Stimulated activated CD4-positive, alpha-beta T cell treated with anti-CD3 and anti-CD28 coated beads, Interleukin-12 subunit alpha, Interleukin-12 subunit beta, amount 100 ng/mL, for 48 hours (primary cell): ENCODE measurements at places on chromosomes 11 and 22.

GRCh38 chr11:8838248-8838647 is 72.7 kb upstream of the AKIP1 start:
- no peak for DNase-seq

GRCh38 chr11:90465553-90465952 is 242.7 kb upstream of the CHORDC1 start:
- DNase-seq = no peak

DNA sequence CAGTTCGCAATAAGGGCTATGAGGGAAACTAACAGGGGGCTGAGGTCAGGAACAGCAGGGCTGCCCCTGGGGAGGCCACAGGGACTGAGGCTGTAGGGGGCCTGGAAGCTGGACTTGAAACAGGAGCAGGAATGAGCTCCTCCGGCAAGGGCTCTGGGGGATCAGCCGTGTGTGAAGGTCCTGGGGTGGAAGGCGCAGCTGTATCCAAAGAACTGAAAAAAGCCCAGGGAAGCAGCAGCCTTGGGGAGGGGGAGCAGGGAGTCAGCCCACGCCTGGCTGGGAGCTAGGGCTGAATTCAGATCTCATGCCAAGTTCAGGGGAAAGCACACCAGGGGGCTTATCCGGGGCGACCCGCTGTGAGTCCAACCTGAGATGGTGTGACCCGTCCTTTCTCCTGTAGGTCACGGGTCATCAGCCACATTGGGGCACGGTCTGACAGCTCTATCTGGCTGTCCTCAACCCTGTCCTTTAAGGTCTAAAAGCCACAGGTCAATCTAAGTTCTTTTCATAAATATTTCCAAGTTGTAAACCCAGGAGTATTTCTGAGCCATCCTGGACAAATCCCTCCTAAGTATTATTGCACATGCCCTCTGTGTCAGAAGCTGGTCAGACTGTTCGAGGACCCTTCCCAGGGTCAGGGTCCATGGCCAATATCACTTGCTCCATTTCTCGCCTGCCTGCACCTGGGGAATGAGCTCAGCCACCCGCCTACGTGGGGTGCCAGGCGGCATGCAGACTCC is 18.0 kb downstream of the TP53AIP1 start:
- no peak for DNase-seq

GRCh38 chr11:12817681-12818332 is 143.6 kb downstream of the TEAD1 start:
- DNase-seq = no peak

DNA sequence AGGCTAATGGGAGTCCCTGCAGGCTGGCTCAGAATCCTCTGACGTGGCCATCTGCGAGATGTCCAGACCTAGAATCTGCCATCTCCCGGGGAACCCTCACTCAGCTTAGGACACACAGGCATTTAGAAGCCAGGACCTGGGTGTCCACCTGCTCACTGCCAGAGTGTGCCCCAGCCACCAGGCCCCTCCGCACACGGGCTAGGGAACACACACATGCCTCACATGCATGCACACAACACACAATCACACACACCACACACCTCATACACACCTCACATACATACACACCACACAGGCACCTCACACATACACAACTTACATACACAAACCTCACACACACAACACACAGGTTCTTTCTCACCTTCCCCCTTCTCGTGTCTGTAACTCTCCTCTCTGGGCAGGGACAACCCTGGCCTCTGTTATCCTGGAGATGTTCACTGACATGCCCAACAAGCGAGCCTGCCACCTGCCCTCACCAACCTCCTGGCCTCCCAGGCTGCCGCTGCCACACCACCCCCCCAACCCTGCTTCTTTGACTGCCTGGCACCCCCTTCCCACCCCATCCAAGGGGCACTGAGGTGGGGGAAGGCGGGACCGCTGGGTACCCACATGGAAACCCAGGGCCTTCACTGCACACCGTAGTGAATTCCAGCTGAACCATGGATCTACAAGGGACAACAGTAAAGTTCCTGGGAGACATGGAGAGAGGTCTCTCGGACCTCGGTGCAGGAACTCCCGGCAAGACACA is 38.1 kb downstream of the GNB1L start:
- no peak for DNase-seq

- DNase-seq = no peak
Measured at GRCh38 chr22:19772422-19772672, 11.8 kb downstream of the TBX1 start.

- no peak for DNase-seq
Measured at GRCh38 chr11:59206635-59207034, 6.1 kb downstream of the MPEG1 start.

- no peak for DNase-seq
Measured at GRCh38 chr11:7509966-7510365, 3.8 kb upstream of the PPFIBP2 start.

GRCh38 chr11:93517611-93518010 is 25.6 kb downstream of the SMCO4 start:
- DNase-seq = no peak

DNA sequence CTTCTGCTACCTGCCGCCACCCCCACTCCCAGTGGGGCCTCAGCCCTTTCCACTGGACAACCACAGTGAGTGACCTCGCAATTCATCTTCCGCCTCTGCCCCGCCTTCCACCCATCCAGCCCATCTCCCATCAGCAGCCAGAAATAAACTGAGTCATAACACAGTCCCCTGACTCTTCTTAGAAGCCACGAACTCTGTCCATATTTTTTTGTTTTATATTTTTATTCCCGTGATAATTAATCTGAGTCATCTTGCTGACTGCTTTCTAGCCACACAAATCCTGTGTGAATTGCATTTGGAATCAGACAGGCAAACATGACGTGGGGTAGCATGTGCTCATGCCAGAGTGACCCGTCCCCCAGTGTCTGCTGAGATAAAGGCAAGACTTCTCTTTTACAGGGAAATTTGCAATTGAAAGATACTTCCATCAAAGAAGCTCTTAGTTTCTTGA is 7.0 kb downstream of the FADD start:
- DNase-seq = no peak

- peak; percentile 82 for DNase-seq
Measured at GRCh38 chr11:118610773-118611432, 3.5 kb downstream of the PHLDB1 start.

DNA sequence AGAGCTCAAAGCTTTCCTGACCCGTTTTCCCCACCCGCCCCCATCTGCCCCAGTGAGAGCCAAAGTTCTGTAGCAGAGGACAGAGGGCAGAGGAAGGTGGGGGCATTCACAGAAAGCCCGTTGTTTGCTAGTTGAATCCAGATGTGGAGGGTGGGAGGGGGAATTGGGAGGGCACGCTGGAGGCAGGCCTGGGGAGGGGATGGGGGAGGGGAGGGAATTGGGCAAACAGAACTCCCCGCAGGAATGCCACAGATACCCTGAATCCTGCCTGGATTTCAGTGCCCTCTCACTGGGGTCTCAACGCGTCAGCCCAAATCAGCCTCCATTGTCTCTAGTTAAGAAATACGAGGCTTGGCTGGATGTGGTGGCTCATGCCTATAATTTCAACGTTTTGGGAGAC is 12.9 kb upstream of the OAF start:
- no peak for DNase-seq

GRCh38 chr22:37244114-37244921 is at the start of gene RAC2:
TSS of gene RAC2 (minus strand) at chr22:37244269. CDS start at chr22:37244148, 121 bp downstream.
- peak; percentile 85 for DNase-seq

DNA sequence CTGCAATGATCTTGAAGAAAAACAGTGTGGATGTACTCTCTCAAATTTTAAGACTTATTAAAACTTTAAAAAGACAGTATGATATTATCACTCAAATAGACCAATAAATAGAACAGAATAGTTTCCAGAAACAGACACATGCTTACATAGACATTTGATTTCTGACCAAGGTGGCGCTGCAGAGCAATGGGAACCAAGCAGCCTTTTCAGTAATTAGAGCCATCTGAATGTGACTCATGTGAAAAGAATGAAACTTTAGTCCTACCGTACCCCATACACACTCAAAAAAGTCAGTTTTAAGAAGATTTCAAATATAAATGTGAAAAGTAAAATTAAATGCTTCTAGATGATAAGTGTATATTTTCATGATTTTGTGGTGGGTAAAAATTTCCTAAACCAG is 74.2 kb upstream of the MS4A8 start:
- no peak for DNase-seq

DNA sequence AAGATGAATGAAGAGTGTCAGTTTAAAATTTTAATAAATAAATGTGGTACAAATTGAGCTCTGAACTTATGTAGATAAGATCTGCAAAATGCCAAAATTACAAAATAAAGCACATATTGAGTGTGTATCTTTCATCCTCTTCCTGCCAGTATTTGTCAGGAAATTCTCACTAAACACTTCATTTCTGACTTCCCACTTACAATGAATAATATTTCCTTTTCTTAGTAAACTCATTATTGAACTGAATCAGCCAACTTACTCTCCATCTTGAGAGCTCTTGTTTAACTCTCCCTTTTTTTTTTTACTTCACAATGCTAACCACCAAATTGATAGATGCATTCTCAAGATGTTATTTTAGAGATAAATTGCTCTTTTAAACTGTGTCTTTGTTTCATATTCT is 1230.2 kb downstream of the JRKL start:
- no peak for DNase-seq

DNA sequence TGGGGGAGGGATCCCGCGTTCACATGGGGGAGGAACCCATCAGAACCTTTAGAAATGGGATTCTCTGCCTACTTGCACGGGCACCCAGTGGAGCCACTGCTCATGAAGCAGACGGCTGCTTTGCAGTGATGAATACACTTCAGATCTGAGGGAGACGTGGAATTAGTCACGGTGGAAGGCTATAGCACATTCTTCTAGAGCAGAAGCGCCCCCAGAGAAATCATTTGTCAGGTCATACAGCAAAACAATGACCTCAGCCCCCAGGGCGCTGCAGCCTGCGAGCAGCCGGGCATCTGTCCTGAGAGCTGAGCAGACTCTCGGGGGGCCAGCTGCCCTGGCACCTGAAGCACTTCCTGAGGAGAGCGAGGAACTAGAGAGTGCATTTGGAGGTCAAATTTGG is 12.7 kb downstream of the TP53AIP1 start:
- DNase-seq = no peak

GRCh38 chr11:11584530-11584810 is 37.3 kb downstream of the GALNT18 start:
- DNase-seq = no peak
